ENCODE measurements at places on chromosomes 1 and 21.
A peak's percentile ranks its signal among the peaks of the same experiment; 100 is the strongest.

- no peak for DNase-seq
These were observed 83.3 kb downstream of the FNBP1L start for GRCh38 chr1:93531193-93531592.

GRCh38 chr1:226656601-226657277 lies 82.3 kb downstream of the ITPKB start:
- peak; percentile 73 for DNase-seq

DNA sequence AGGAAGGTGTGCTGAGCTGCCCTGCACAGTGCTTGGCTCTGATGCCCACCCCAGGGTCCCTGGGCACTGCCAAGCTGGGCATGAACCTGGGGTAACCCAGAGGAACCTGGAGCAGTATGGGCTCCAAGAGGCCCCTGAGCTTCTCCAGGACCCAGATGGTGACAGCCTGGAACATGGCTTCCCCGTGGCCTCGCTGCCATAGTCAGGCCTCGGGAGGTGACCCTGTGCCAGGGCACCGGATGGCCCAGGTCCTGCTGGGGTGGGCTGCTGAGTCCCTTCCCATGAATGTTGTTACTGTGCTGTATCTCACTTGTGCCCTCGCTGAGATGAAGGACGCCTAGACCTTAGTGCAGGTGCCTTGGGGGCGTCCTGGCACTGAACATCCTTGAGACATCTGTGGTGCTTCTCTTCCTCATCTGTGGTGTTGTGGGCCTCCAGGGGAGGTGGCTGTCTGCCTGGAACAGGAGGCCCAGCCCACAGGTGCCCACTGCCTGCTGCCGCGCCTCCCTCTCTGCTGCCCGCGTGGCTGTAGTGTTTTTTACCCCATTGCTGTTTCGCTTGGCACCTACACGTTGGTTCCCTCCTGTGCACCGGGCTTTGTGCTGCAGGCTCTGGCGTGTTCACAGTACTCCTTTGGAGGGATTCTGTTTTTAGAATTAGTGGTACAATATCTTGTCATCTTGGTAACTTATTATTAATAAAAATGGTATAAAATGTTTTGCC lies 160.3 kb downstream of the PCBP3 start:
- DNase-seq, result no peak

DNA sequence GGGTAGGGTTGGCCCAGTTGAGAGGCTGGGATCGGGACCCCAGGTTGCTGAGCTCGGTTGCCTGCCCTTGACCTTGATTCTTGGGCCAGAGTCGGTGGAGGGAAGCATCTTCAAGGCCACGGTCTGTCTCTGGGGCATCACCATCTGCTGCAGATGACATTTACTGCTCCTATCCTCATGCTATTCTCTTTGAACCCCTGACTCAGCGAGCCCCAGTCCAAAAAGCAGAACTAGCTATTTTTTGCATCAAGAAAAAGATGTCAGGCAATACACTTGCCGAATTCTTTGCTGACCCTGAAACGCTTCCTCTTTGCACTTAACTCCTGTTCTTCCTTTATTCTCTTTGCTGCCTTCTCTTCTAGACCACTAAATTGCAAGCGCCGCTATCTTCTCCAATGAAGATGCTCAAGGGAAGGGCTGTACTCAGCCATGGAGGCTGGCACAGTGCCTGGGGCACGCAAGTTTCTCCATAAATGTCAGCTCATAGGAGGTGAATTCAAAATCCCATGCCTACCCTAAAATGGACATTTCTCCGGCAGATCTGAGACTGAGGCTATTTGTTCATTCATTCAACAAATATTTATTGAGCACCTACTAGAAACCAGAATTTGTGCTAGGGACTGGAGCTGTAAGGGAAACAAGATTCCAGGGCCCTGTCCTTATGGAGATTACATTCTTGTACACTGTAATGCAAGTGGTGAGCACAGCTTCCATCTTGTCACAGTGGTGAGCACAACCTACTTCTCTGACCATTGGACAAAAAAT lies 20.5 kb upstream of the CAPZB start:
- DNase-seq, result no peak

DNA sequence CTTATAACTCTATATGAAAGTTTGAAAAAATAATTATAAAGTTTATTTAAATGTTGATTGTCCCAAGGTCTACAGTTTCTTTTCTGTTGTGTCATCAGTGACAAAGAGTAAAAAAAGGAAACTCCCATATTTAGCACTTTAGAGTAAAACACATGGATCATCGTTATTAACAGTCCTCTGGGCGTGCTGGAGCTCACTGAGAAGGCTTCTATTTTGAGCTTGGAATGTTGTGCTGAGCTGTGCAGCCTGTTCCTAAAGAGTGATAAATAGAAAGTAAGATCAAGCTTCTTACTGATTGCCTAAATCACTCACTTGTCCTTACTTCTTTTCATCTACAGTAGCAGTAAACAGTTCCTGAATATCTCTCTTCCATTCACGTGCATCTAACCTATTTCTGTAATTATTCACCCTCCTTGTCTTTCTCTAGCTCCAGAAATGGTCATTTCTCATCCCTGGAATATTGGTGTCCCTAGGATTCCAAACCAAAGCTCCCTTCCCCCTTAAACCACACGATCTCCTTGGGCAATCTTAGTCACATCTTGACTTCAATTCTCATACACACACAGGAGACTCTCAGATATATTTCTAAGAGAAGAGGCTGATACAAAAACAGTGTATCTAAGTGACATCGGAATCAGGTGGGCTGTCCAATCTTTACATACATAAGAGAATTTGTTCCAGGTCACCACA lies 11.9 kb downstream of the GBP5 start:
- DNase-seq, result no peak

GRCh38 chr1:196678510-196678884 lies 26.7 kb downstream of the CFH start:
- no peak for DNase-seq

GRCh38 chr1:4960336-4960735 lies 305.9 kb downstream of the AJAP1 start:
- DNase-seq, result no peak

All from CD4-positive, alpha-beta T cell treated with Interleukin-4 for 1 hour (primary cell).